DMS53 (cell line): ENCODE measurements at places on chromosomes 6 and 20.
A peak's percentile ranks its signal among the peaks of the same experiment; 100 is the strongest.

DNA sequence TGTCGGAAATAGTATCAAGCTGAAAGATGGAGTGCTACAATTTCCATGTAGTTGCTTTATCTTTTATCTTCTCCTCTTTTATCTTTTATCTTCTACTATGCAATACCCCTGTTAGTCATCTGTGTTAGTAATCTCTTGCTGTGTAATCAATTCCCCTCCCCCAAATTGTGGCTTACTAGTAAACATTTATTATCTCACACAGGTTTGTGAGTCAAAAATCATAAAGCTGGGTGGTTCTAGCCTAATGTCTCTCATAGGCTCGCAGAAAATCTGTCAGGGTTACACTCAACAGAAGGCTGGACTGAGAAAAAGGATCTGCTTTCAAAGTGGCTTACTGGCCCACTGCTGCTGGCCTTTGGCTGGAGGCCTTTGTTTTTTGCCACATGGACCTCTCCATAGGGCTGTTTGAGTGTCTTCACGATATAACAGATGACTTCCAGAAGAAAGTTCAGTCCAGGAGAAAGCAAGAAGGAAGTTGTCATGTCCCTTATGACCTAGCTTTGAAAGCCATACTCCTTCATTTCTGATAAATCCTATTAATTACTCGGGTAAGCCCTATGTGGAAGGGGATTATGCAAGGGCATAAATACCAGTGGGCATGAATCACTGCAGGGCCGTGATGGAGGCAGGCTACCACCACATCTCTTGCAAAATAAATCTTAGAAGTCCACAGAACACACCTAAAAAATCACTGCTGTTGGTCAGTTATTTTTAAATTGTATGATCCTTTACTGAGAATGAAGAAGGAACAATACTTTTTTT lies 24.5 kb upstream of the PTCHD4 start:
- DNase-seq = no peak

- no peak for DNase-seq
These were observed 45.6 kb upstream of the SMLR1 start for GRCh38 chr6:130781557-130781956.

DNA sequence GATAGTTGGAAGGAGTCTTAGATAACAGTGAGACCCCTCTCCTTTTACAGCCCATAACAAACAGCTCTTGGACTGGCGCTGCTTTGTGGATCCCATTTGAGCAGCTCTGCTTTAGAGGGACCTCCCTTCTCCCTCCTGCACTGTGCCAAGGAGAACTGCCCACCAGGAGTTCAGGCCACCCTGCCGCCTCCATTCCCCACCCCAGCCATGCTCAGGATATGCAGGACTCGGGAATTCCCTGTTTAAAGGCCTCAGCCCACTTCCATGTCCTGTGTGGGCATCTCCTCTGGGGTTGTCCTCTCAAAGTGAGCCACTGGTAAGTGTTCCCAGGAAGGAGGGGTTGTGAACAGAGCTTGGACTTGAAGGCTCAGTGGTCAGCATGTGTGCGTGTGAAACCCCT lies 312.6 kb upstream of the RNF24 start:
- DNase-seq = no peak

DNA sequence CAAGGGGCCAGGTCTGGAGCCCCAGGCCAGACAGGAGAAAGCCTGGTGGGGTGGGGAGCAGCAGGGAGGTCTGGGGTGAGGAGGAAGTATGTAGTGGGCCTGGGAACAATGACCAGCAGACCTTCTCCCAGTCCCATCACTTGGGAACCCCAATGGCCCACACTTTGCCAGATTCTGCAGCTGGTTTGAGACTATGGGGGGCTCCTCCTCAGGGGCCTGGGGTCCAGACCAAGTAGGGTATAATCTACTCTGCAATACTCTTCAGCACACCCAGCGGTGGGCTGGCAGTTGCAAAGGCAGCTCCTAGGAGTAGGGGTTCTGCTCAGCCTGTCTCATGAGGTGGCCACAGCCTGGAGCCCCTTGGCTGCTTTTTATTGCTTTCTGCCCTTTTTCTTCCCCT lies 52.8 kb downstream of the NPEPL1 start:
- DNase-seq = no peak

- DNase-seq = no peak
These were observed 75.4 kb downstream of the TMEM244 start for GRCh38 chr6:129785756-129786135.

DNA sequence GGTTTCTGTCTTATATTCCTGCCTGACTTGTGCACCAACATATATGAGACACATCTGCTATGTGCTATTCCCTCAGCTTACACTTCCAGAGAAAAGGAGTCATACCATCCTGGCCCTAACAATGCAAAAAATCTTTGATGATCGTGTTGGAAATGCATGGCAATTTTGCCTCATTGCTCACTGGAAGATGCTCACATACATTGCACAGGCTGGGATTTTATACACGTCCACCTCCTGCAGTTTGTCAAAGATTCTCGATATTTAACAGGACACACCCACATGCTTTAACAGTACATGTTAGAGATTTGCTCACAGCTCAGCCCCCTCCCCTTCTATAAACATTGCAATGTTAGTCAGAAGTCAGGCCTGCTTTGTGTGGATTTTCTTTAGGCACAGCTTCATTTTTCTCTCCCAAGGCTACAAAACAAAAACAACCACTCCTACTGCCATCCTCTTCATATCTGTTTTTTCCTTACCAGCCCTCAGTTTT lies 66.1 kb downstream of the ADGB start:
- DNase-seq = no peak

DNA sequence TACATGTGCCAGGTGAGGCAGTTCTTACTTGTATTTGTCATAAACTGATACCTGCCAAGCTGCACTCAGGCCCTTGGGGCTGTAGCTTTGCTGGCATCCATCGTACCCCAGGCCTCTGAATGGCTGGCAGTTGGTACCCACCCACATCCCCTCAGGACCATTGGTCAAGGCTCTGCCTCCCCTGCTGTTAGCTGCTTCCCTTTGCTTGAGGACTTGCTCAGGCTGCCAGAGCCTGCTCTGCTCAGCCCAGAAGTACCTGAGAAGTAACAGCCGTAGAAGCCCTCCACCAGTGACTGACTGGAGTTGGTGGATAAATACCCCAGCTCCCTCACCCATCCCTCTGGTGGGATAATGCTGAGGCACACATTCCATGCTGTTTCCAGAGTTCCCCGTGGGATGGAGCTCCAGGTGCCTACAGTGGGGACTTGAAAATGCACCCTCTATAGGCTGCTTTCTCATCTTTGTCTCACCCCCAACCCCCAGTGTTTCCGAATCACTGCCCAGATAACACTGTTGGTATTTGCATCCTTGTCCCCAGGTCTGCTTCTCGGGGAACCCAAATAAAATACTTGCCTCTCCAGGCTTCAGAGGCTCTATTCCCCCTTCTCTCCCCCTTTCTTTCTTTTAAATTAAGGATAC lies 7.3 kb downstream of the EBF4 start:
- DNase-seq = no peak

DNA sequence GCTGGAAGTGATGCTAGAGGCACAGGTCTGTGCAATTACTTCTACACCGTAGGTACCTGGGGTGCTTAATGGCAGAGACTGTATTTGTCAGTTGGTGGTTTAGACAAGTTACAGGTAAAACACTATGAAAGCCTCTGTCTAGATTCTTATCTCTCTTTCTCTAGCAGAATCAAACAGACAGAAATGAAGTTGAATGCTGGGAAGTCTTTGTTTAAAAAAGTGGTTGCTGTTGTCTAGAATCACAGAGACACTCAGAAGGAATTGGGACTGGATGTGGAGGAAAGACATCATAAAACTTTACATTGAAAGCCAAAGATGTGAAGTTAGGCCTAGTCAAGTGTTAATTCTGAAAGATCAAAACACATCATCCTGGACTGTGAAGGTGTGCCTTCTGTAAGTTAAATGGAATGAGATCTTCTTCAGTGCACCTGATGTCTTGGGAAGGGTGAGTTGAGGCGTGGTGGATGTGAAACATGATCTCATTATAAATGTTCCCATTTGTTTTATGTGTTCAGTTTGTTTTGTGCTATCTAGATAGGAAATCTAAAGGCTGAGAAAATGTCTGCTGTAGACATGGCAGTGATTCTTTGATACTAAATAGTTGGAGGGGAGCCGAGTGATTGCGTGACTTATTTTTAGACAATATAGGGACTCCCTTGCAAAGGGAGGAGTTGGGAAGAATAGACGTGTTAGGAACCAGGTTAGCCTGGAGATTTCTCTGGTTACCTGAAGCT lies 290.2 kb downstream of the SOX4 start:
- DNase-seq = no peak

DNA sequence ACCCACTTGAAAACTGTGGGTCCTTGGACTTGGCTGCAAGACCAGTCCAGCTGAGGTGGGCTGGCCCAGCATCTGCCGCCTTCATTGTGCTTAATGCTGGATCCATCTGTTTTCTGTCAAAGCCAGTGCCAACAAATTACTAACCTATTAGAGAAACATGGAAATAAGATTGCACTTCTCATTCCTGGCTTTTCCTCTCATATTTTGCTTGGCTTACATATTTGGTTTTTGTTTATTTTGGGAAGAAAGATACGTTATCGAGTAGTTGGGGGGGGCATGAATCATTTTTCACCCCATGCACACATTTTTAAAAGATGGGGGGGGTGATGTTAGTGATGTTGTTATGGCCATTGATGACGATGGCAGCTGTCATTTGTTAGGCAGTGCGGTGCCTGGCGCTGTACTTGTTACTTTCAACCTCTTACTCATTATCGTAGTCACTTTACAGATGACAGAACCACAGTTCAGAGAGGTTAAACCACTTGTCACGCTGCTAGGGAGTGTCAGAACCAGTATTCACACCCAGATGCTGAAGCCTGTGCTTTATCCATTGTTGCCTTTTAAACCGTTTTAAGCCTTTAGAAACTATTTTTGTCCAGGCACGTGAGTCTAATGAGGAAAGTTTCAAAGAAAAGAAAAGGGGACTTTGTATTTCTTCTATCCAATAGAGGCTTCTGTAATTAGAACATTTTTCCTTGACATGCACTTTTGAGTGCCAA lies 180.0 kb downstream of the TMEM242 start:
- DNase-seq = no peak

DNA sequence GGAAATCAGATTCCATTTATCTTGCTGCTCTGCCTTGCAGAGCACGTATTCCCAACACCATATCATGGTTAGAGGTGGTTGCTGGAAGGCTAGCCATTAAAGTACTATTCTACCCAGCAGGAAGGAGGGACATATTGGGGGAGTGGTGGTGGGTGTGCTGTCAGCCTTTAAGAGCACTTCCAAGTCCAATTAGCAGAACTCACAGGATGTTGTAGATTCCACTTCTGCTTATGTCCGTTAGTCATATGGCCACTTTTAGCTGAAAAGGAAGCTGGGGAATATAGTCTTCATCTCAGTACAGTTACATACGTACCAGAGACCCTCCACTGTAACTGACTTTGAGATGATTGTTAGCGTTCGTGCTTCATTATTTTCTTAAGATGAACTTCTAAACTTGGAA lies 94.4 kb downstream of the SAMD3 start:
- no peak for DNase-seq

DNA sequence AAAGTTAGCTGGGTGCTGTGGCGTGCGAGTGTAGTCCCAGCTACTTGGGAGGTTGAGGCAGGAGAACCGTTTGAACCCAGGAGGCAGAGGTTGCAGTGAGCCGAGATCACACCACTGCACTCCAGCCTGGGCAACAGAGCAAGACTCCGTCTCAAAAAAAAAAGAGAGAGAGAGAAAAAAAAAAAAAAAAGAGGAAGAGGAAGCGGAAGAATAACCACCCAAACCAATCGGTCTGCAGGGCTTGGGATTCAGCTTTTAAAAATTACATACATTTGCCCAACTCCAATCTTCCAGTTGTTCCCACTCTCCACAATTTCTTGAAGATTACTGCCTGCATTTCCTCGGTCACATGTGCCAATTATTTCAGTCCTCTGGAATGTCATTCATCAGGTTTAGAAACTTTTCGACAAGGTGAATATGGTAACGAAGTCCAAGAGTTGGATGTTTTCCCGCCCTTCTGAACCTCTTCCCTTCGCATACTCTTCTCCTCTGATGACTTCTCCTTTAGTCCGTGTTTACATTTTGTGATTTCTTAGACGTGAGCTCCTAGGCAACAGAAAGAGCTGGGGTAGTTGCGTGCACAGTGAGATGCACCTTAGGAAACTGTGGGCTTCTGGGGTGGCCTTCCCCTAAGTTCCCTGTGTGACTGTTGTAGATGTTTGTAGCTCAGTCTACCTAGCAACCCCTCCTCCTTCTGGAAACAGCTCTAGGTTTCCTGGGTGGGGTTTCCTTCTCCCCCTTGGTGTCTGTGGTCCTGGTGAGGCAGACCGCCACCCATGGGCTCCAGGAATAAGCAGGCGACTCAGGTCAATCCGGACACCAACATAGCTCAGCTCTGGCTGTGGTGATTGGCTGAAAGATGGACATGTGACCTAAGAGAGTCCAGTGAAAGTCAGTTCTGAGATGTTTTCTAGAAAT lies 63.0 kb upstream of the NCOA3 start:
- peak; percentile 24 for DNase-seq

DNA sequence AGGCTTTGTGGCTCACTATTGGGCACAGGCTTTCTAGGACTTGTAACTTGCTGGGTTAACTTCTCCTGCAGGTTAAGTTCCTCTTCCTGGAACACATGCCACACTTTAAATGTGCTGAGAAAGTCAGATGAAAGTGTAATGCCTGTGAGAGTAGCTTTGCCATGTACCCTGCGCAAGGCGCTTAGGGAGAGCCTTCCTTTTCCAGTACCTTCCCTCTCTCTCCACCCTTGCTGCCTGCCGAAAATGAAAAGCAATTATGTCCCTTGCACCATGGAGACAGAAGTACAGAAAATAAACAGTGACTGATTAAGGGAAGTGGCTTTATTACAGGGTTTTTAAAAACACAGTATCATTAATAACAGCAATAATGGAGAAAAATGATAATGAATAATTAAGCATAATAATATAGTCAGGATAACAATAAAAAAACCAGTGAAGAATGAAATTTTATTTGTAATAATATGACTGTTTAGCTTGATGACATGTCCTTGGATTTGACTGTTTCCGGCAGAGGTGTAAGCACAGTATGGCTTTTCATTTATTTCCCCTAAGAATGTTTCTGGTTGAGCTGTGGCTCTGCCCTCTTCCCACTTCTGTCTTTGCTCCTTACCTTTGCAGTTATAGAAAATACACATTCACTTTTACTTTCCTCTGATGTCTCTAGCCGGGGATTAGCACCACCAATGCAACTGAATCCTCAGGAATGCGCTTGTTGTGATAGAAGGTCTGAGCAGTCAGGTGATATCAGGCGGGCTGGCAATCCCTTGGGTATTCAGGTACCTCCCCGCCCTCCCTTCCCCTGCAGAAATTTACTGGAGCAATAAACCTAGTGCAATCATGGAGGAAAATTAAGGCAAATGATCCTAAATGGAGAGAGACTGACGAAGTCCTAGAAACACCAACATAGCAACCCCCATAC lies 472.3 kb upstream of the CITED2 start:
- DNase-seq = no peak

GRCh38 chr6:8392569-8392968 lies 42.8 kb downstream of the SLC35B3 start:
- no peak for DNase-seq

DNA sequence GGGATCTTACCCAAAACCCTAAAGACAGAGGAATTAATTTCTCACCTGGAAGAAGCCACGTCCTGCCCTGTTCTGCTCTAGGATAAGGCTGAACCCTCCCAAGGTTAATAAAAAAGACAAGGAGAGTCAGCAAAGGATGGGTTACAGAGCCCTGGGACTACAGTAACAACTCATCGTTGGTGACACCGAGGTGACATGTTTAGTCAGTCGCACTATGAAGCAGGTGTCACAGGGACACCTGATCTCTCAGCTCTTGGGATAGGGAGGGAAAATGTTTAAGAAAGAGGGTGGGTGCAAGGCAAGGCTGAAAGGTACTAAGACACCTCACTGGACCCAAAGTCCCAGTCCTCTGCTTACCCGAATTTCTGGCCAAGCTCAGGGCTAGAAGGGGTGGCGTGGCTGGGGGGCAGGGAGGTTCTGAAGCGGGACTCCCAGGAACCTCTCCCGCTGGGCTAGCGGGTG lies 562 bp downstream of the MOCS1 start:
- peak; percentile 62 for DNase-seq
